ENCODE measurements at places on chromosomes 16 and 17. TPM values are rescaled to one million over a fixed set of nuclear protein-coding genes. Genes with fewer than 3 reads are reported as not detected.

DNA sequence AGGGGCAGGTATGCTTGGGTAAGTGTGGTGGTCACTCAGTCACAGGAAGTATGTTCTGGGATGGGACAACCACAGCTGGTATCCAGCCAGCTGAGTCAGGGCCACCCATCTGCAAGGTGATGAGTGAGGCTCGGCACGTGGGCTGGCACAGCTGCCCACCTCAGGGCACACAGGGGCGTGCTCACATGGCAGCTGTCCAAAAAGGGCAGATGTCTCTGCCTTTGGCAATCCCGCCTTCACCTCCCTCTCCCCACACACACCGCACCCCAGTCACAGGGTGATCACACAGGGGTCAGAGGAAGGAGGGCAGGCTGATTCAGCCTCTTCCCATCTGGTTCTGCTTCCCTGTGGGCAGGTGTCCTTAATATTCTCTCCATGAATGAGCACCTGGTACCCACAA is 85.9 kb upstream of the TOB1 start:
- no peak for DNase-seq

- DNase-seq, result no peak
These were observed 8.5 kb downstream of the NR1D1 start for GRCh38 chr17:40091691-40092397.

DNA sequence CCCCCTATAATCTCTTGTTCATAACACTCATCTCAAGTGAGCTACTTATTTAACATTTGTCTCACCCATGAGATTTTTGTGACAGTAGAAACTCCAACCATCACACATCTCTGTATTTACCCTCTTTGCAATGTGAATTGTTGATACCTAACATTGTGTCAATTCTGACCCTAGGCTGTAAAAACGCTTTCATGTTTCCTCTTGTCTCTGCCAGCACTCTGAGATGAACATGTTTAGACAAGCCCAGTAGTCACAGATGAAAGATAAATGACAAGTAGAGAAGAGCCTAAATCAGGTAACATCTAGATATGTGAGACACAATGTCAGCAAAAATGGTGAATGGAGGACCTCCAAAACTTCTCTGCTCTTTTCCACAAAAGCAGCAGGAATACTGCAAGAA is 1254.5 kb upstream of the GOT2 start:
- no peak for DNase-seq

GRCh38 chr16:80615735-80616134 is 74.9 kb downstream of the DYNLRB2 start:
- no peak for DNase-seq

The INO80E gene
- 6.5 TPM for polyA plus RNA-seq
